ENCODE measurements at places on chromosomes 2 and 18.

DNA sequence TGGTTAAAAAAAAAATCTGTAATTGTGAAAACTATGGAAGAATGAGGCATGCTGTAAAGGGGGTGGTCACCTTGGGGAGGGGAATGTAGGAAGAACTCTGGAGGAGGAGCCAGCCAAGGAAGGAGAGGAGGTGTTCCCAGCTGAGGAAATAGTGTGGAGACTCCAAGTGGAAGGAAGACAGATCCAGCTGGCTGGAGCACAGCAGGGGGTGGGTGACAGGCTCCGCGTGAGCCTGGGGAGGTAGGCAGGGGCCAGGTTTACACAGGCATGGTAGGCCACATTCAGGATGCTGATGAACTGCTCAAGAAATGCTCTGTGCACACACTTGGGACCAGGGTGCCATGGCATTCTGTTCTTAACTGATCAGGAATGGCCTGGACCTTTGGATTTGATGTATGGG lies 16.8 kb downstream of the AFF3 start:
- no peak for DNase-seq

DNA sequence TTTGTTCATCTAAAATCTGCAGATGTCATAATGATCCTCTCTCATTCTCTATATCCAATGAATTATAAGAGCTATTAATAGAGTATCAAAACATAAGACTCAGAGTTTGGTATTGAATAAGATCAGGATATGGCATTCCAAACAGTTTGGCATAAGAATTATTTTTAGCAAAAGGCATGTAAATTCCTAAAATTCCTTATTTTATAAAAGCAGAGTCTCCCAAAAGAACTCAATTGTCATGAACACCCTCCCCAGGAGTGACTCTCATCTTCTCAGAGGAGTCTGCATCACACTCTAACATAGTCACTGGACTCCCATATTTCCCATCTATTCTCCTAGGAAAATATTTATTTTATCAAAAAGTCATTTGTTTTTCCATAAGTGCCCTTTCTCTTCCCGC lies 1710.2 kb upstream of the SLC39A10 start:
- no peak for DNase-seq

DNA sequence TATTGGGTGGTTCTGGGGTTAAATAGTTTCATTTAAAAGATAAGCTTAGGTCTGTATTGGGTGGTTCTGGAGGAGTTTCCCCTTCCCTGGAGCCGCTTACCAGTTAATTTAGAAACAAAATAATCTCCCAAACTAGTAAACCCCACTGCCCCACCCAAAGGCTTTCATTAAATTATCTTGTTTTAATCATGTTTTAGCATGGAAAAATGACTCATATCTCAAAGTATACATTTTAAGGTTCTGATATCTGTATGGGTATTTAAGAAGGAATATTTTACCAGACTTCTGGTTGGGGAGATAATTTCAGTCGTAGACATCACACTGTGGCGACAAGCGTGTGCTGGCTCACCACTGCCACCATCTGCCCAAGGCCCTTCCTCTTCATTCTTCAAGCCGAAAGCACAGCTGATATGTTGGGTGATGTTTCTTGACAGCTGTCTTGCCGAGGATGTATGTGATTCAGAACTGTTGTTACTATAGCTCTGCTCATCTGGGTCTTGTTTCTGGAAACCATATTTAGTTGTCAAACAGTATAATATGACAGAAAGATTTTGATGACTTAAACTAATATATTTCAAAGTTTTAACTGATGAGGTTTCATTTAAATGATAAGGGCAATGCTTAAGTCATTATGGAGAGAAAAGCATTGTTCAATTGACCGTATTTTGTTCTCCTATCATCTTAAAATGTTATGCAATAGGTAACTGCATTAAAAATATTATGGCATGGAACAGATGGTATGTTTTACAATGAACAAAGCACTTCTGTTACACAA lies 5.1 kb downstream of the FIGLA start:
- peak; percentile 11 for DNase-seq

DNA sequence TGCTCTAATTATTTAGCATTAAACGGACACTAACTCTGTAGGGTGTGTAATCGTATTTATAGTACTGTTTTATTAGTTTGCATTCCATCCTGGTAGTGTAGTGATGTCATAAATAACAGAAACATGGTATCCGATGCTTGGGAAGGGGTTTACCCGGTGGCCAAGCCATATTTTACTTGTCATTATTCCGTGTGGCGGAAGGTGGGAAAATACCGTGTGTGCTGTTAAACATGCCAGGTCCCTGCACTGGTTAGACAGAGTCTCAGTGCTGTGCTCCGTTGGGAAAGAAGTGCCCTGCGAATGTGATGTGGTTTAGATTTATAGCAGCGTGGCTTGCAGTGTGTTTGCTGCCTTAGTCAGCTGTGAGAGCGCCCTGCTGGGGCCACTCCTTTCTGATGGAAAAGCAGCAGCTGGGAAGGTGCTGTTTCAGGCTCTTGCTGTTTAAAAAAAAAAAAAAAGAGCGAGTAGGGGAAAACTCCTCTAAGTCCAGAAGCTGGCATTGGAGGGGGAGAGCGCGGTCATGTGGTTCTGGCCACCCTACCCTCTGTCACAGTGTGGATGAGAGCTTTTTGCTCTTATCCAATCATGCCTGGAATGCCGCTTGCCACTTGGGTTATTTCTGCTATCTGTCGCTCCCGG lies 211.0 kb downstream of the NEDD4L start:
- no peak for DNase-seq

GRCh38 chr2:22499082-22499839 lies 885.7 kb upstream of the KLHL29 start:
- no peak for DNase-seq

DNA sequence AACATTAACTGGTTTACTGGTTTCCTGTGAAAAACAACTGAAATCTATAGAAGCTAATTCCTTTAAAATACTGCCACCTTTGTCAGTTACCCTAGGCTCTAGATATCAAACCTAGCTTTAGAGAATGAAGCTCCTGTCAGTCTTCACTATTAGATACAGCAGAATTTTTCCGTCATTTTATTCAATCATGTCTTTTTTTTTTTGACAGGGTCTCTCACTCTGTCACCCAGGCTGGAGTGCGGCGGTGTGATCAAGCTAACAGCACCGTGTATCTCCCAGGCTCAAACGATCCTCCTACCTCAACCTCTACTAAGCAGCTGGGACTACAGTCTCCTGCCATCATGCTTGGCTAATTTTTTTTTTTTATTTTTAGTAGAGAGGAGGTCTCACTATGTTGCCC lies 415.2 kb upstream of the LRRTM4 start:
- no peak for DNase-seq
